ENCODE measurements at places on chromosomes 7 and 10.
A peak's percentile ranks its signal among the peaks of the same experiment; 100 is the strongest.

- DNase-seq: no peak
Observed at GRCh38 chr10:92712016-92712889, 22.5 kb downstream of the HHEX start.

GRCh38 chr7:108072739-108073138, 57.4 kb downstream of the LAMB4 start:
- no peak for DNase-seq

DNA sequence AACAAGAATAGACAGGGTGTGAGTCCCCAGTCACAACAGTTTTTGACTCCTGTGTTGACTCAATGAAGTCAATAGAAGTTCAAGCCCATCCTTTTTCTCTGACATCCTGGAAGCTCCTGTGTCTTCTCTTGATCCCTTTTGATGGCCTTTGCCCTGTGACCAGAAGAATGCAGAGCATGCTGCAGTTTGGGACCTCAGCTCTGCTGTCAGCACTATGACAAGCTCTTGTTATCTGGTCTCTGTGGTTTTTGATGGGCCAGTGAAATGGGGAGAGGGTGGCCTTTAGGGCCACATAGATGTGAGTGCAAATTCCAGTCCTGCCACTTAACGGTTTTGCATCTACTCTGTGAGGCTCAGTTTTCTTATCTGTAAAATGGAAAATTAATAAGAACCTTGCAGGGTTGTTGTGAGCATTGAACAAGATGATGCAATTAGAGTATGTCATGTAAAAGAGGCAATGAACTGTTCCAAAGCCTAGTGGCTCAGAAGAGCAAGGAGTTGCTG, 102.4 kb upstream of the IKZF1 start:
- no peak for DNase-seq

DNA sequence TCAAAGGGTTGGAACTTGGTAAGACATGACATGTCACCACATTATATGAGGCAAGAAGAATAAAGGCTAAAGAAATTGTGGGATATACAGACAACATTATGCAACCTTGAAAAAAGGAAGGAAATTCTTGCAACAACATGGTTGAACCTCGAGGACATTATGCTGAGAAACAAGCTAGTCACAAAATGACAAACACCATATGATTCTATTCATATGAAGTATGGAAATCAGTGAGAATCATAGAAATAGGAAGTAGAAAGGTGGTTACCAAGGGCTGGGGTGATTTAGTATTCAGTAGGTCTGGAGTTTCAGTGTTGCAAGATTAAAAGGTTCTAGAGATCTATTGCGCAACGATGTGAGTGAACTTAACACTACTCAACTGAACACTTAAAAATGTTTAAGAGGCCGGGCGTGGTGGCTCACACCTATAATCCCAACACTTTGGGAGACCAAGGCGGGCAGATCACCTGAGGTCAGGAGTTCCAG, 126.9 kb upstream of the TBX20 start:
- no peak for DNase-seq

GRCh38 chr7:107224374-107225223, 55.8 kb downstream of the HBP1 start:
- DNase-seq: no peak

GRCh38 chr10:121774404-121774803, 153.4 kb downstream of the ATE1 start:
- no peak for DNase-seq

- no peak for DNase-seq
Observed at GRCh38 chr10:61735882-61736281, 73.2 kb downstream of the CABCOCO1 start.

- peak; percentile 87 for DNase-seq
Observed at GRCh38 chr10:79112881-79113431, 44.2 kb downstream of the ZMIZ1 start.

GRCh38 chr7:11655163-11655562, 176.8 kb downstream of the THSD7A start:
- no peak for DNase-seq

DNA sequence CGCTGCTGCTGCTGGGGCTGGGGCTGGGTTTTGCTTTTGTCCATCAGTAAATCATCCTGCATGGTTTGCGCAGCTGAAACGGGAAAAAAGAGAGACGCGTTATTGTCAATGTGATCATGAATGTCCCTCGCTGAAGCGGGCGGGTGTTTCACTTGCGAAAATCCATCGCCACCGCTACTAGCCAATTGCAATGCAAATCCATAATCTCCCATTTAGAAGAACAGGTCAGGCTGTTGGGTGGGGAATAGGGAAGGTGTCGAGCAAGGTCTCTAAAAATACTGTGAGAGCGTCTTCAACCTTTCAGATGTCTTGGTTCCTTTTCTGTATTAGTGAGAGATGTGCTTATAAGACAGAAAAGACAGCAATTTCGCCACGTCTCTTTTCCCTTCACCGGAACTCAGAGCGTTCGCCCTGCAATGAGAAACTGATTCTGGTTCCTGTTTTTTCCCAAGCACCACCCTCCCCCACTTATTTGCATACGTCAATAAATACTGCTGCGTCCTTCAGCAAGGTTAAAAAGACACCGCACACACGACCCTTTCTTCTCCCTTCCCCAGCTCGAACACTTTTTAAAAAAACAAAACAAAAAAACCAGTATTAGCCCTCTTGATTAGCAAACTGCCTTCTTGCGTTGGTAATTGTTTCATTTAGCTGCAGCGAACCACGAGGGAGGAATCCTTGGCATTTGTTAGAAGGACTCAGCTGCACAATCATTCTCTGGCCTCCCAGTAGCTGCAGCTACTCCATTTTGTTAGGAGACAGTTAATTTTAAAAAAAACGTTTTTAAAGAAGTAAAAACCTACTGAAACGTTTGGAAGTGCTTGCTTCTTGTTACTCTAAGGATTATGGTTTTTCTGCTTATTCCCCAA, 50.4 kb downstream of the CPEB3 start:
- peak; percentile 73 for DNase-seq

GRCh38 chr7:35035511-35035961, 1.7 kb downstream of the DPY19L1 start:
- DNase-seq: peak; percentile 9

- DNase-seq: no peak
Observed at GRCh38 chr7:17044396-17044795, 162.6 kb upstream of the AGR3 start.

GRCh38 chr10:103278537-103278823, 1.5 kb downstream of the INA start:
- DNase-seq: no peak

DNA sequence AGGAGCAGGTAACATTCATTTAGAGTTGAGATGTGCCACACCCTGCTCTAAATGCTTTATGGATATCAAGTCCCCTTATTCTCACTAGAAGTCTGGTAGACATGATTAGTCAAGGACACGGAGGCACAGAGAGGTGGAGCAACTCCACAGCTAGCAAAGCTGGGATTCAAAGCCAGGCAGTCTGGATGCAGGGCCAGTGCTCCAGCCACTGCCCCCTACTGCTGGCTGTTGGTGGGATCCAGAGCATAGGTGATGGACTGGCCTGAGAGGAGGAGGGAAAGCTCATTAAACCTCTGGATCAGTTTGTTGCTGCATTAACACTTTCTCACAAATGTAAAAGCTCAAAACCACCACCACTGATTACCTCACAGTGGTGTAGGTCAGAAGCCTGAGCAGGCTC, 22.6 kb upstream of the KBTBD2 start:
- no peak for DNase-seq

DNA sequence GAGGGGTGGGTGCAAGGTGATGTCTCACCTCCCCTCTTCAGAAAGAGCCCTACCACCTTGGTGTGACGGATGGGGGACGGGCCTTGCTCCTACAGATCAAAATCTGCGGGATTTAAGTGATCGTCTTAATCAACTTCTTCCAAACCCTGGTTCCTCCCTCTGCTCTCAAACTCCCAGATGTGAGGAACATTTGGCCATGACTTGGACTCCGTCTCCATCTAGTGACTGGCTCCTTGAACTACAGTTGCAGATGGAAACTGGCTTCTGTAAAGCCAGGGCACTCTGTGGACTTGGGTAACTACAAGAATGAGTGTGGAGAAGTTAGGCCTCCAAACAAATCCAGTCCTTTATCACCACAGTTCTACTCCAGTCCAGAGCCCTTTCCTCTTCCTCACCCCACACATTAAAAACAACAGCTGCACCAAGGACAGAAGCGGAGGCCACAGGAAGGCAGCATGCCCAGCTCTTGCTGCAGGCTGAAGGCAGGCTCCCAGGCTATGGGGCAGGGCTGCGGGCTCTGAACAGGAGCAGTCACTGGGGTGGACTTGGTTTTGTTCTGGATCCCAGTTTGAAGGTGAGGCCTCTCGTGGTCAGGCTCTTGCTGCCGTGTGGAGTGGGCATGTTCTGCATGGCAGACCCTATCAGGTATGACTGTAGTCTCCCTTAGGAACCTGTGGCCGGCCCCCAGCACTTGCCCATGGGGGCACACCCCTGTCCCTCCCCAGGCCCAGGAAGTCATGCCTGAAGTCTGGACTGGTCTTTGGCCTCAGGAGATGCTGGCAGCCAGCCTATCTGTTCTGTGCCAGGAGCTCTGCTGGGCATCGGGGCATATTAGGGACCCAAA, 79.4 kb downstream of the VWC2 start:
- peak; percentile 87 for DNase-seq

DNA sequence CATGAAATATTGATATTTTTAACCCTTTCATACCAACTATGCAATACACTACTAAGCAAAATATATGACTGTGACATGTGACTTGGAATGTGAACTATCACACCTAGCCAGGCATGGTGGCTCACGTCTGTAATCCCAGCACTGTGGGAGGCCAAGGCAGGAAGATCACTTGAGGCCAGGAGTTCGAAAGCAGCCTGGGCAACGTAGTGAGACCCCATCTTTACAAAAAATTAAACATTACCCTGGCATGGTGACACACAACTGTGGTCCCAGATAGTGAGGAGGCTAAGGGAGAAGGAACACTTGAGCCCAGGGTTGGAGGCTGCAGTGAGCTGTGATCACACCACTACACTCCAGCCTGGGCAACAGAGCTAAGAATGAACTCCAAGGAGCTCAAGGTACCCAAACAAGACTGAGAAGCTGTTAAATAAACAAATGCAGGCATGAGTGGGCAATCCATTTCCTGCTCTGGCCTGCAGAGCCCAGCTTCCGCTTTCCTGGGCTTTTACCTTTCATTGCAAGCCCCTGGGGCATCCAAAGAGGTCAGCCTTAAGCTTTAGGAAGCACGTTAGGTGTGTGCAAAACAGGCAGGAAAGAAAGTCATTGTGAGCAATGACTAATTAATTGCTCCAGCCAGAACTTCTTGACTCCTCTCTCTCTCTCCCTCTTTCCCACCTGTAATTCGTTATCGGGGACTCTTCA, 162.1 kb upstream of the FOXK1 start:
- DNase-seq: no peak

DNA sequence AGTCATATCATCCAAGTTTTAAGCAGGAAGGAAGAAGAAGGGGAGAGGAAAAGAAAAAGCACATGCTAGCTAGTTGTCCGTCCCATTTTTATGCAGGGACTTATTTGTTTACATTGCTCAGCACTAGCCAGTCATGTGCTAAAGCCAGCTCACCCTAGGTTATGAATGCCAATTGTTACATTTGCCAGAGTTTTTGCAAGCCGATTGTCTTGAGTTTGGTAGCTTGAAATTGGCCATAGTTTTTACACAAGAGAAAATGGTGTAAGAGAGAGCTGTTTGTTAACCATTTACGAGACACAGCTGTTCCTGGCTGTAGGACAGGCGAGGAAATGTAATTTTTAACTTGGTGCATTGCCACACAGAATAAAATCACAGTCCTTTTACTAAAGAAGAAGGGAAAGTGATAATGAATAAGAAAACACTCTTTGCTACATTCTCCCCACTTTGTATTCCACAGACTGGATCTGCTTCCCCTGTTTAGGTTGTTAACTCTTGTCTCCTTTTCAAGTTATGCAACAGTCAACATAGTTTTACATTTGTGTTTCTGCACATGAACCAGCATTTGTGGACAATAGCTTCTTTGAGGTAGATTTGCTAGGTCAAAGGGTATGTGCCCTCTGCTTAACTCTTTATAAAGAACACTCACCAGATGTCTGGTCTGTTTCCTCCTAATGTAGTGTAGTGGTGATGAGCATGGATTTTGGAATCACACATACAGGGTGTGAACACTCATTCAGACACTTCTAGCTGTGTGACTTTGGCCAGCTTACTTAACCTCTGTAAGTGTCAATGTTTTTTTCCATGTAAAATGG, 357.2 kb downstream of the LRMDA start:
- no peak for DNase-seq

DNA sequence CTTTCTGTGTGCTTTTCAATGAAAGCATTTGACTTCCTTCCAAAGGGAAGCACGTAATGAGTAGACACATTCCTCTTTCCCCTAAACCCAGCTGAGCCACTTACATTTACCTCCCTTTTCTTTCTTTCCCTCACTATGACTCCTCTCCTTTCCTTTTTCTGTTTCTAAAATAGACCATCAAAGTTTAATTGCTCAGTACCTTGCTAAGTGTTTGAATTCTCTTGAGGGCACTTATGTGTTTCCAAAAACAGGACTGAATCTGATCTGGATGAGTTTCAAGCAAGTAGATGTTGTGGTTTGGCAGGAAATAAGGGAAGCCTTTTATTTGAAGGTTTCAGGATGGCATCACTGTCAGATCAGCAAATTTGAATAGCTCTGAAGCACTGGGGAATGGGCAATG, 396.2 kb downstream of the REEP3 start:
- DNase-seq: no peak

DNA sequence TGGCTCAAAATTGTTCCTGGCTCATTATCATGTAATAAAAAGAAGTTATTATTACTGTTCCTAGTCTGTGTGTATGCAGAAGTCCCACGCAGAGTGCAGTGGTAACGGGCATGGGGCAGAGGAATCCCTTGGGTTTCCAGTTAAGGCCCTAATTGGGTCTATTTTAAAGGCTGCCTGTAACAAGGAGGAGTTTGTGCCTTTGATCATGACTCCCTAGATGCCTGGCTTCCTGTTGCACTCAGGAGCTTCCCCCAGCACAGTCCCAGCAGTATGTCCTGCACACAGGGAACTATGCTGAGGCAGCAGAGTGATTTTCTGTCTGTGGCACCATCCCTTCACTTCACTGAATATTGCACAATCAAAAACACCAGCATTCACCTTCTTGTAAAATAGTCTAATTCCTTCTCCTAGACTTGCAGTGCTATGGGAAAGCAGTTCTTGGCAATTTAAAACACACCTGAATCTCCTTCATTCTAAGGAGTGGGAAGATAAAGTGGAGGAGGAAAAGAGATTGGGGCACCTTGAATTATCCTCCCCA, 22.9 kb downstream of the SORCS1 start:
- DNase-seq: no peak

GRCh38 chr7:75946207-75946855, 31.4 kb downstream of the POR start:
- DNase-seq: no peak

DNA sequence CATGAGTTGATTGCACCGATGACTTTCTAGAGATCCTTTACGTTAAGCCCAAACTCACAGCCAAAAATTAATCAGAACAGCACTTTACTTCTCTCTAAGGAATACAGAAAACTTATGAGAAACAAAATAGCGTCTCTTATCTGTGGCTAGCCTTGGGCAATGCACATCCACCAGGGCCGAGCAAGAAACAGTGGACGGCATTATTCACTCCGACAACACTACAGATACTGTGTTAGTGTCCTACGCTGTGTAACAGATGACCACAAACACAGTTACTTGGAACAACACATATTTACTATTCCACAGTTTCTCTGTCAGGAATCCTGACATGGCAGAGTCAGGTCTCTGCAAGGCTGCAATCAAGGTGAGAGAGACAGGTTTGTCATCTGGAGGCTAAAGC, 598.3 kb upstream of the ADARB2 start:
- DNase-seq: no peak
